Omental fat pad (tissue), 4 donors: ENCODE measurements at places on chromosomes 3 and 15. TPM values are rescaled to one million over a fixed set of nuclear protein-coding genes. Genes with fewer than 3 reads are reported as not detected.

- no peak for DNase-seq
Observed at GRCh38 chr3:2938711-2939110, 171.5 kb downstream of the IL5RA start.

The CRYGS gene
- total RNA-seq, result 0.93 TPM

The CYP8B1 gene
- total RNA-seq, result not detected

DNA sequence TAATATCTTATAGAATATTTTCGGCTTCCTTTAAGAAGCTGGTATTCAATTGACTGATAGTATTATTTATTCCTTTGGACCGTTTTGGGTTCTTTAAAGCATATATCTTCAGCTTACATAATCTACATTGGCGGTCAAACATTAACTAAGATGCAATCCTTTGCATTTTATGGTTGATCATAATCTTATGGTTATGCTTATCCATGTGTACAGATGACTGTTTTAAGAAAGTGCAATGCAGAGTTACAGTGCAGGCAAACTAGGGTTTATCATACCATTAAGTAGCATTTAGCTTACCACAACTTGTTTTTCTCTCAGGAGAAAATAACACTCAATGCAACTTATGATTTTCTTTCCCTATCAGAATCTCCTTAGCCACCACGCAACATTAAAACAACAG lies 41.4 kb upstream of the POU1F1 start:
- no peak for DNase-seq

DNA sequence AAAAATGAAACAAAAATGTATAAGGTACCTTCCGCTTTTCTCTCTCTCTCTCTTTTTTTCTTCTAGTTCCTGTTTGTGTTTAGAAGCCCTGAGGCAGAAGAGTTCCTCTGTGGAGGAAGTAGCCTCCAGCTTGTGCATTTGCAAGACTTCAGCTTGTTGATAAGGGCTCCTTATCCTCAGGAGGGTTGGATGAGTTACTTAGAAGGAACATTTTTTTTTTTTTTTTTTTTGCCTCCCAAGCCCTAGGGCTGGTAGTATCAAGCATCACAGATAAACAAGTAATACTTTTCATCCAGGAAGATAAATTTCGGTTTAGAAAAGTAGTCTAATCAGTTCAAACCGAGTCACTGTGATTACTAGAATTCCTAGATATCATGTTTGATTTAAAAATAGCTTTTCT lies 91.0 kb upstream of the CBLB start:
- DNase-seq, result no peak

DNA sequence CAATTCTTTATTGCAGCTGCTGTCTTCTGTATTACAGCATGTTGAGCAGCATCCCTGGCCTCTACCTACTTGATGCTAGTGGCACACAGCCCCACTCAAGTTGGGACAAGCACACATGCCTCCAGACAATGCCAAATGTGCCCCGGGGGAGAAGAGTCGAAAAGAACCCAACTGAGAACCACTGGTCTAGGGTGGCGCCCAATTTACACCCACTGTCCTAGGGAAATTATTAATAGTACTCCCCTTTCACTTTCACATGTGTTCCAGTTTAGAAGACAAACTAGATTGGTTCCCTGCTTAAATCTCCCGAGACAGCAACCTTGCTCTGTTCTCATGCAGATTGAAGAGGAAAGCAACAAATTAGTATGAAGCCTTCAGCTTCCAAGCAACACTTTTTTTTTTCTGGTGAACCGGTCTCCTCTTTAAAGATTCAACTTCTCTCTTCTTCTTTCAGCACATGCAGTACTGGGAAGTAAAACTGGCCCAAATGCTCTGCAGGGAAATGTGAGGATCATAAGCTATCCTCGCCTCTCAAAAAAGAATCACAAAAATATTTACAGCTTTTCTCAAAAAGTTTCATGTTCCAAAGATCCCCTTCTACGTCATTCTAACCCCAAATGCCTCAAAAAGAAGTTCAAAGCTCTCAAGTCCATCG lies 823.9 kb upstream of the CFAP20DC start:
- DNase-seq, result no peak

DNA sequence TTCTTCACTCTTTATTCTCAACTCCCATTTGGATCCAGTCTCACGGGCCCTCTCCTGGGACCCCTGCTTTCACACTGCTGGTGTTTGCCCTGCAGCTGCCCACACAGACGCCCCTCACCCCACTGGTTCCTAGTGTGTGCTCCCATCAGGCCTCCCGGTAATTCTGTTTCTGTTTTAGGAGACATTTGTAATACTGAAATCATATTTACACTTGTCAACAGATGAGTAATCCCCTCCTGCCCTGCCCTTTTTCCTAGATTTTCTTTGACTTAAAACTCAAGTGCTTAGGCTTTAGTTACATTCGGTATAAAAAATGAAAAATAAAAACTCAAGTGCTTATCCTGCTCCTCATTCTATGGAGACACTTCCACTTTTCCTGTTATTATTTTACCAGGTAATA lies 18.4 kb upstream of the ABTB1 start:
- DNase-seq, result no peak

DNA sequence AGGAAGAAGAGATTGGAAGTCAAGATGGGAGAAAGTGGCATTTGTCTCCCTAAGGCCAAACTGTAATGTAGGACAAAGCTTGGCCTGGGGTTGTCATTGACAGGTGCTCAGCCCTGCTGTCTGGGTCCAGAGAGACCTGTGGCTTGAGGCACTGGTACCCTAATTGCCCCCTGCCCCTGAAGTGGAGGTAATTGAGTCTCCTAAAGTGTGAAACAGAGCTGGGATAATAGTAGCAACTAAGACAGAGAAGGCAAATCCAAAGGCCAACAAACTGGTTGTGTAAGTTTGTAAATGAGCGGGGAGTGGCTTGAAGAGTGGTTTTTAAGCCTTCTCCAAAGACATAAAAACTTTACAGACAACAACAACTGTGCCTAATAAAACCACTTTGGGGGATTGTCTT lies 264.2 kb upstream of the ROPN1 start:
- DNase-seq, result no peak

The SLC51B gene
- total RNA-seq, result not detected

GRCh38 chr3:10505050-10505790 lies at the start of gene ATP2B2:
ATP2B2 (minus strand) TSS chr3:10505586; CDS start chr3:10449543, 56,043 bp downstream.
- DNase-seq, result no peak

DNA sequence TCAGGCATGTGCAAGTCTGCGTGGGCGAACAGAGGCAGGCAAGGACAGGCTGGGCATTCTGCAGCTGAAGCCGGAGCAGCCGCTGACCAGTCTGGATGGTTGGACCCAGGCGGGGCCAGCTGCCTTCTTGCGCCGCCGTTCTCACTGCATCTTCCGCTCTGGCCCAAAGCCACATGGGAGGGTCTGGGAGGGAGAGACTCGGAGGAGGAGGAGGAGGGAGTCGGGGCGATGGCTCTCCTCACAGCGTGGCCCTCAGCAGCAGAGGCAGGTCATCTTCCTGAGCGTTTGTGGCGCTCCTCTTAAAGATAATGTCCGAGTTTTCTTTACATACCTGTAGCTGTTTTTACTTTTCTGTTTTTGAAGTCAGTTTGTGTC lies 5.9 kb downstream of the CLK3 start:
- no peak for DNase-seq

- no peak for DNase-seq
Observed at GRCh38 chr3:30248423-30248822, 358.0 kb upstream of the TGFBR2 start.

The DNASE1L3 gene
- total RNA-seq, result 20.5 TPM

- no peak for DNase-seq
Observed at GRCh38 chr3:116453666-116454346, 8.5 kb upstream of the LSAMP start.
